Dermis microvascular lymphatic vessel endothelial cell (primary cell): ENCODE measurements at places on chromosomes 7 and 10. TPM values are rescaled to one million over a fixed set of nuclear protein-coding genes. Genes with fewer than 3 reads are reported as not detected.

The COX19 gene
- total RNA-seq: 4.2 and 6.6 TPM in 2 replicates

The AGFG2 gene
- total RNA-seq: 28.5 and 51.7 TPM in 2 replicates

The CYP2E1 gene
- total RNA-seq: 0.13 TPM in 1 of 2 replicates, not detected in the other

The OGDHL gene
- 0.13 and 1.0 TPM in 2 replicates for total RNA-seq

The ABLIM1 gene
- 40.6 and 50.2 TPM in 2 replicates for total RNA-seq

The PLCE1 gene
- 1.0 and 6.7 TPM in 2 replicates for total RNA-seq

The ZNF789 gene
- total RNA-seq: 4.3 and 4.7 TPM in 2 replicates

The SAMD9 gene
- total RNA-seq: 10.3 and 11.3 TPM in 2 replicates

The KLF14 gene
- total RNA-seq: not detected in 2 replicates

The KIAA1217 gene
- total RNA-seq: 9.1 and 11.1 TPM in 2 replicates

The AGMO gene
- total RNA-seq: 0.51 and 1.4 TPM in 2 replicates

The SRPK2 gene
- total RNA-seq: 51.9 and 68.9 TPM in 2 replicates

The TRIM50 gene
- not detected in 2 replicates for total RNA-seq

The BMPR1A gene
- 0.13 TPM in 2 replicates for total RNA-seq

The NRCAM gene
- 1.5 and 3.3 TPM in 2 replicates for total RNA-seq

The TAS2R5 gene
- 0.26 and 0.51 TPM in 2 replicates for total RNA-seq

The HYAL4 gene
- 0.39 and 1.0 TPM in 2 replicates for total RNA-seq

The BLNK gene
- not detected in 2 replicates for total RNA-seq

The OR9A2 gene
- total RNA-seq: not detected in 2 replicates

The ST7 gene
- 12.5 and 13.5 TPM in 2 replicates for total RNA-seq
